ENCODE measurements at places on chromosomes 1 and 21.

DNA sequence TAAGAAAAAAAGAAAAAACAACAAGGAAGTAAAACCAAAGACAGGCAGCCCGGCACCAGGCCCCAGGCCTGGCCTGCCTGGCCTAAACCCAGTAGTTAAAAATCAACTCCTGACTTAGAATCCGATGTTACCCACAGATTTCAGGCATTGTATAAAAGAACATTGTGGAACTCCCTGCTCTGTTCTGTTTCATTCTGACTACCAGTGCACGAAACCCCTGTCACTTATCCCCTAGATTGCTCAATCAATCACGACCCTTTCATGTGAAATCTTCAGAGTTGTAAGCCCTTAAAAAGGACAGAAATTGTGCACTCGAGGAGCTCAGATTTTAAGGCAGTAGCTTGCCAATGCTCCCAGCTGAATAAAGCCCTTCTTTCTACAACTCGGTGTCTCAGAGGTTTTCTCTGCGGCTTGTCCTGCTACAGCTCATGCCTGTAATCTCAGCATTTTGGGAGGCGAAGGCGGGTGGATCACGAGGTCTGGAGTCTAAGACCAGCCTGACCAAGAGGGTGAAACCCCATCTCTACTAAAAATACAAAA, 15.6 kb upstream of the MYOCOS start:
- no peak for DNase-seq

DNA sequence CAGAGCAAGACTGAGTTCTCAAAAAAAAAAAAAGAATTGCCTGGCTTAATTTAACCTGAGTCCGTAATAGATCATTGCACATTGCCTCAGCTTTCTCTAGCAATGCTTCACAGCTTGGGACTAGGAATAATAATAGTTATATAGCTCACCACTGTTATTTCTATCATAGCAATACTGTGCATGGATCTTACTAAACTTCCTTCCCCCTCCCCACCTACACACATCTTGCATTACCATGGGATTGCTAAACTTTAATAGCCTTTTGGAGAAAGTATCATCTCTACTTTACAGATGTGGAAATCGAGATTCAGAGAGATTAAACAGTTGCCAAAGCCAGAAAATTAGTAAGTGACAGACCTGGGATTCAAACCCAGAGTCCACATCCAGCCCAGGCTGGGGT, 99.4 kb downstream of the ATP5PO start:
- DNase-seq, result no peak

DNA sequence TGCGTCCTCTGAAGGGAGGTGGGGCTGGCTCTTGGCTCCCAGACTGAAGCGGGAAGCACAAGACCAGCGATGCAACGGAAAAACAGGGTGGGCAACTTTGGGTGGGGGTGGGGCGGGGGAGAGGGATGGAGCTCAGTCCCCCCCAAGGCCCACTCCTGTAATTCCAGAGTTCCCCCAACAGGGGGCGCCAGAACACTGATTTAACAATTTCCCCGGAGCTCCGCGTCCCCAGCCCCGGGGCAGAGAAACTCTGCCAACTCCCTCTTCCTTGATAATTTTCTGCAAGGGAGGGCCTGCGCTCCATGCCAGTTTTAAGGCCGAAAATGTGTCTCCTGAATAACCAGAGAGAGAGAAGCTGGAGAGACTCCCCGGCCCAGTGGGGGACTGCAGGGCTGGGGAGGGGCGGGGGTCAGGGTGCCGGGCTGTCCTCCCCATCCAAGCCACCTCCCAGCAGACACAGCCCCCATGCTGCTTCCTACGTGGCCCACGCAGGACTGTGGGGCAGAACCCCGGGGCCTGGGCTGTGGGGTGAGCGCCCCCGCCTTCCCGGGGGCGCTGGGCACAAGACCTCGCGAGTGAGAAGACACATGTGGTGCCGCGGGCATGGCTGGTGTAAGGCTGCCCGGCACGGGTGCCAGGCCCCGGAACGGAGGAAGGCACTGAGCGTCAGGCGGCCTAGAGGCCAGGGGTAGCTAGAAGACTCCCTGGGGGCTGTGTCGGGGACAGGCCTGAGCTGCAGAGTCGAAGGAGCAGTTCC, 51.4 kb downstream of the KIF21B start:
- peak; percentile 14 for DNase-seq

- no peak for DNase-seq
These were observed 109.8 kb upstream of the HNRNPU start for GRCh38 chr1:244974106-244974505.

- DNase-seq, result no peak
These were observed 4.1 kb upstream of the VHLL start for GRCh38 chr1:156303241-156303640.

DNA sequence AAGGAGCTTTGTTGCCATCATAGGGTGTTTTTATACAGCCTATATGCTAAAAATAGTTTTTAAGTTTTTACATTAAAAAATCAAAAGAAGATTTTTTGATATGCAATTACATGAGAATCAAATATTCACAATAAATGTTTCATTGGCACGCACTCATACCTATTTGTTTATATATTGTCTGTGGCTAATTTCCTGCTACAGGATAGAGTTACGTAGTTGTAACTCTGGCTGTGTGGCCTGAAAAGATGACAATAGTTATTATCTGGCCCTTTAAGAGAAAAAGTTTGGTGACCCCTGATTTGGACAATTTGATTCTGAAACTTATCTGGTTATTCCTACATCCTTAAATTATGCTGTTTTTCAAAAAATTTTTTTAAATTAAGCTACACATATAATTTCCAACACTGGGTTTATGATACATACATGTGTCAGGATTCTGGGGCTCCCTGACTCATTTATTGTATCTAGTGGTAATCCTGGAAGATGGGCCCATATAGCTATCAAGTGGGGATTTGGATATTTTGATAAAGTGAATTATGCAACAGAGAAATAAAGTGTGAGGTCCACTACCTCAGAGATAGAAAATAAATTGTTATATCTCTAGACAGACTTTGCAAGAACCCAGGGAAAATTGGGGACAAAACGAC, 370.2 kb upstream of the LYPLAL1 start:
- no peak for DNase-seq

GRCh38 chr1:221776495-221777301, 34.8 kb upstream of the DUSP10 start:
- DNase-seq, result no peak

DNA sequence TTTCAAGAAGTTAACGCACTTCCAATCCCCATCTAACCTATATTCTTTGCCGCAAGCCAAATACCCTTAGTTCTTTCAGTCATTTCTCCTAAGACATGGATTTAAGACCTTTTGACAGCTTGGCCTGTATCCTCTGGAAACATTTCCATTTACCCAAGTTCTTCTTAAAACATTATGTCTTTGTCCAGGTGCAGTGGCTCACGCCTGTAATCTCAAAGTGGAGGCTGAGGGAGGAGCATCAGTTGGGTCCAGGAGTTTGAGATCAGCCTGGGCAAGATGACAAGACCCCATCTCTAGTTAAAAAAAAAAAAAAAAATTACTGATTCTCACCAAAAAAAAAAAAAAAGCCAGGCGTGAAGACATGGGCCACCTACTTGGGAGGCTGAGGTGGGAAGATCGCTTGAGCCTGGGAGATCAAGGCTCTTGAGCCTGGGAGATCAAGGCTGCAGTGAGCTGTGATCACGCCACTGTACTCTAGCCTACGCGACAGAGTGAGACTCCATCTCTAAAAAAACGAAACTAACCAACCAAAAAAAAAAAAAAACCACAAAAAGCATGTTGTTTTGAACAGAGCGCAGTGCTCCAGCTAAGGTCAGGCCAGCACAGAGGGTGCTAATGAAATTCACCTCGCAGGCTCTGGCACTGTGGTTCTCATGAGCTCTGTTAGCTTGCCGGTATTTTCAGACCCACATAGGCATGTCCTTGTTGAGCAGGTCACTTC, 36.0 kb downstream of the NUAK2 start:
- DNase-seq, result peak; percentile 28

DNA sequence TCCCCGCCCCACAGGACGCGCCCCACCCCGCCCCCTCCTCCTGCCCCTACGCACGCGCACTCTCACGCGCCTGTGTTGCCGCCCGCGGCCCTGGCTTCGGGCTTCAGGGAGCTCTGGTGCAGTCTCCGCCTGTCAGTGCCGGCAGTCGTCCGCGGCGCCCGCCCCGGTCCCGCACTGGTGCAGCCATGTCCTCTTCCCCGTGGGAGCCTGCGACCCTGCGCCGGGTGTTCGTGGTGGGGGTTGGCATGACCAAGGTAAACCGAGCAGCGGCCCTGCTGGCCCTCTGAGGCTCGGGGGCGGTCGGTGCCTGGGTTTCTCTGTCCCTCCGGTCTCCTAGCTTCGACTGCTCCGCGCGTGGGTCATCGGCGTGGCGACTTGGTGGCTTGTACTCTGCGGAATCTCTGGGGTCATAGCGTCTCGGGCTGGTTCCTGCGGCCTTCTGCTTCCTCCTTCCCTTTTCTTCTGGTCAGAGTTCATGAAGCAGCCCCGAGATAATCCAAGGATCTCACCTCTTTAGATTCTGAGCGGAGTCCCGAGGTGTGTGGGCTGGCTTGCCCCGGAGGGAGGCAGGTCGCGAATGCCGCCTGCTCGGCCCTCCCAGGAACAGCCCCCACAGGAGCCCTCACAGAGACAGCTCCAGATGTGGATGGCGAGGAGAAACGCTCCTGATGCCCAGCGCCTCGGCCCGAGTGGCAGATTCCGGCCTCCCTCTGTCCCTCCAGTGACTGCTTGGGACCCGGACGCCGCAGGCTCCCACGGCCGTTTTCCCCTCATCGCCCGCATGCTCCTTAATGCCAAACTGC, at the start of gene SCP2:
Gene SCP2 (plus strand): TSS at position 65 of the 803 bp plus-strand sequence. CDS start 121 bp downstream, at position 186.
- DNase-seq, result peak; percentile 60

- no peak for DNase-seq
These were observed 5.1 kb downstream of the PARP1 start for GRCh38 chr1:226402739-226403165.

DNA sequence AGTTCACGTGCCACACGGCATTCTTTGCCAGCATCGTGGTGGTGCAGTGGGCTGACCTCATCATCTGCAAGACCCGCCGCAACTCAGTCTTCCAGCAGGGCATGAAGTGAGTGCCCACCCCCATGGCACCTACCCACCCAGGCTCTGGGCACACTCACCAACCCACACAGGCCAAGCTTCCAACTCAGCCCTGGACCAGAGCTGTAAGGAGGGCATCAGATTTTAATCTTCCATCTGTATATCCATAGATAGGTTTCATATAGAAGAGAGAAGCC, 14.5 kb upstream of the ATP1A4 start:
- DNase-seq, result no peak

DNA sequence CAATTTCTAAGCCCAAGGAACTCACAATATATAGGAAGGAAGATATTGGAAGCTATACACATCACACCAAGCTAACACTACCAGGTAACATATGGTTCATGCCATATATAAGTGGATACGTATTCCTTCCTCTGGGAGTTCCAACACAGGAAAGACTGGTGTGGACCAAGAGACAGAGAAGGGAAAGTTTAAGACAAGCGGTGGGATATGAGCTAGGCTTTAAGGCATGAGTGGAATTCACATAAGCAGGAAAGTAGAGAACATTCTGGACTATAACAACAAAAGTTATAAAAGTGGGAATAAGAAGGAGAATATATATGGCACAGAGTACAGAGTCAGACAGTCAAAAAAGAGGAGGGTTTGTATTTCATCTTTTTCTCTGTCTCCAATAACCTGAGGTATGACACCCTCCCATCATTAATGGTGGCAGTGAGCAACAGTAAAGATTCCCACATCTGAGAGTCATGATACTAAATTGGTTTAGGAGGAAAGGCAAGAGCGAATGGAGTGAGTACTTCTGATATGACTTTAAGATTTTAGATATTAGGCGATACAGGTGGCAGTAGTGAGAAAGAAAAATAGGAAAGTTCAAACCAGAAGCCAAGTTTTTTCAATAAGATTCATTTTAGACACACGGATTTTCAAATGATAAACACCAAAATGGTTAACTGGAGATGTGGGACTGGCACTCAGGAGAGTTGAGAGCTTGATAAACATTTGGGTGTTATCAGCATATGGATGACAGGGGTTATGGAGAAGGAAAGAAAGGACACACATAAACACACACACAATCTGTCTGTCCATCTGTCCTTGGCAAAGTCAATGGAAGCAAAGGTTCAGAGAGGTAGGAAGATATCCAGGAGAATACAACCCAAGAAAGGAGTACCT, 87.4 kb upstream of the TTC39A start:
- no peak for DNase-seq

DNA sequence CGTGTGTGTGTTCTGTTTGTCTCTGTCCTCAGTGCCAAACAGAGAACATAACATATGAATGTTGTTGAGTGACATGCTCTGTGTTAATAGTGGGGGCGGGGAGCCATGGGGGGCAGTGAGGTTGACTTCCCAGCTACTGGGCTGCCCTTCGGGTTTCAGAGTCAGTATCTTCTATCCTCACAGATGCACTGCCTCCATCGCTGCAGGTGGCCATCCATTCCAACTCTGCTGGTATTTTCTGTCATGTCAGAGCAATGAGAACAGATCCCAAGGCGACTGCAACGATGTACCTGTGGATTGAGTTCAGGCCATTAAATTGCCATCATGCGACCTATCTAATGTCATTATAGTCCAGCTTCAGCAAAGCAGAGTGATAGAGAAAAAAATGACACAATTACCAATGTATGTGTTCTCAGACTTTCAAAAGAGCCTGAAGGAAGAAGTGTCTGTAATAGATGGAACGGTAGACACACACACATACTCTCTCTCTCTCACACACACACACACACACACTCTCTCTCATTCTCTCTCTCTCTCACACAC, 418.5 kb downstream of the RWDD3 start:
- DNase-seq, result no peak

DNA sequence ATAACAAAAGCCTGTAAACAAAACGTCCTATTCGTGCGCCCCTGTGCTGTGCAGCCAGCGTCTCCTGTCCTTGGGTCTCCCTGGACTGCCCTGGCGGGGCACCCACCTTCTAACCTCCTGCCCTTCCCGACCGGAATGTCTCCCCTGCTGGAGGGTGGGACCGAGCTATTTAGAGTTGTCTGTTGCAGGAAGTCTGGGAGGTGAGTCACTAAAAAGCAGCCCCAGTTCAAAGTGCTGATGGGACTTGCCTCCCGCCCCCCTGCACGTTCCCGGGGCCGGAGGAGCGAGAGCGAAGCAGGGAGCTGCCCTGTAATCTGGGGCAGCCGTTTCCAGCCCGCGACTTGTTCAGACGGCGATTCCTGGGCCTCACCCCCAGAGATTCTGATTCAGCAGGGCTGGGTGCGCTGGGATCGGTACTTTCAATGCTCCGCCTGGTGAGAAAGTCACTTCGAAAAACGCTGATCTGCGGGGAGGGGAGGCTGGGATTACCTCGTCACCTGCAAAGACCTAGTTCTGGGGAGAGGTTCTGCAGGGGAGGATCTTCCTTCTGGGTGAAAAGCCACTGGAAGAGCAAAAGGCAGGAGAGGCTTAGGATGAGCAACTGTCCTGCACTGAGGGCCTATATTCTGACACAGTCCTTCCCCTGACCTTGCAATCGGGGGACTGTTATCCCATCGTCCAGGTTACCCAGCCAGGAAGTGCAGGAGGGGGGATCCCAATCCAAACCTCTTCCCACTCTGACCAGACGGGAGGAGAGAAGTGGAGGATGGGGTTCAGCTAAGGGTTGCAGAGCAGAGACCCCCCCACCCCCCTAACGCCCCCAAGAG, 1.2 kb upstream of the DHRS3 start:
- peak; percentile 30 for DNase-seq
